Endothelial cell (in vitro differentiated cells): ENCODE measurements at places on chromosomes 6 and 20.

GRCh38 chr20:32521780-32522525 is 63.2 kb downstream of the NOL4L start:
- peak; percentile 87 for DNase-seq
- peaks cover 3% of the 10 kb centered on the region for H3K27me3 ChIP-seq
- peaks cover 4% of the 10 kb centered on the region for H3K36me3 ChIP-seq
- no peak overlapping the region for H3K4me3 ChIP-seq
- peaks cover 44% of the 10 kb centered on the region for H3K4me1 ChIP-seq

- peak; percentile 17 for DNase-seq
- no peak overlapping the region for H3K4me3 ChIP-seq
- no peaks in the 10 kb centered on the region for H3K36me3 ChIP-seq
- H3K27me3 ChIP-seq = peaks cover 5% of the 10 kb centered on the region
- H3K4me1 ChIP-seq = peaks cover 11% of the 10 kb centered on the region
These were observed 164.7 kb downstream of the SCP2D1 start for GRCh38 chr20:18978311-18978710.

- peaks cover 10% of the 10 kb centered on the region for H3K27me3 ChIP-seq
- peak overlapping the region; percentile 96 for H3K27ac ChIP-seq
- H3K4me3 ChIP-seq = peak overlapping the region; percentile 97
- DNase-seq = no peak
- peaks cover 10% of the 10 kb centered on the region for H3K36me3 ChIP-seq
These were observed 1.3 kb downstream of the DSTN start for GRCh38 chr20:17571153-17571527.

- H3K27me3 ChIP-seq = no peaks in the 10 kb centered on the region
- H3K36me3 ChIP-seq = no peaks in the 10 kb centered on the region
- no peak overlapping the region for H3K27ac ChIP-seq
- peaks cover 4% of the 10 kb centered on the region for H3K4me1 ChIP-seq
- DNase-seq = no peak
- H3K4me3 ChIP-seq = no peak overlapping the region
These were observed 39.7 kb downstream of the BTBD9 start for GRCh38 chr6:38599966-38600550.

DNA sequence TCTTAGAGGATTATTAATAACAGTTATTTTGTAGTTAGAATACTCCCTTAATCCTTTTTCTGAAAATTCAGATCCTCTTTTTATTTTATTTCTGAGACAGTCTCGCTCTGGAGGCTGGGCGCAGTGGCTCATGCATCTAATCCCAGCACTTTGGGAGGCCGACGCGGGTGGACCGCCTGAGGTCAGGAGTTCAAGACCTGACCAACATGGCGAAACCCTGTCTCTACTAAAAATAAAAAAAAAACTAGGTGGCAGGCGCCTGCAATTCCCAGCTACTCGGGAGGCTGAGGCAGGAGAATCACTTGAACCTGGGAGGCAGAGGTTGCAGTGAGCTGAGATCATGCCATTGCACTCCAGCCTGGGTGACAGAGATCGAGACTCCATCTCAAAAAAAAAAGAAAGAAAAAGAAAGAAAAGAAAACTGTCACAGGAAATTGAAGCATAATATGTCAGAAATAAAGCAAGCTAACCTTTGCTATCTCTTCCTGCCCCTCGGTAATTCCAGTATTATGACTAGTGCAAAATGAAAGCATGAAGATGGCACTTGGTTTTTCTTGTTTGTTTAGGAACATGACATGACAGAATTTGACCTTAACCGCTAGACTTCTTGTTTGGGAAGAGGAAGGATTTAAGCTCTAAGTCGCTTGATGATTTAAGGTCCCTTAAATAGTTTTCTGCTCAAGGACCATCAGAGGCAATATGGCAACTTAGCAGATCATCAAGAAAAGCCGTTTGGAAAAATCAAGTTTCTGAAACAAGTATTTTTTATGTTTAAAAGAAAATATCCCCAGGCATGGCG is 1.8 kb upstream of the RBM39 start:
- peaks cover 27% of the 10 kb centered on the region for H3K4me1 ChIP-seq
- no peak overlapping the region for H3K4me3 ChIP-seq
- H3K27me3 ChIP-seq = peaks cover 17% of the 10 kb centered on the region
- H3K36me3 ChIP-seq = peaks cover 22% of the 10 kb centered on the region

DNA sequence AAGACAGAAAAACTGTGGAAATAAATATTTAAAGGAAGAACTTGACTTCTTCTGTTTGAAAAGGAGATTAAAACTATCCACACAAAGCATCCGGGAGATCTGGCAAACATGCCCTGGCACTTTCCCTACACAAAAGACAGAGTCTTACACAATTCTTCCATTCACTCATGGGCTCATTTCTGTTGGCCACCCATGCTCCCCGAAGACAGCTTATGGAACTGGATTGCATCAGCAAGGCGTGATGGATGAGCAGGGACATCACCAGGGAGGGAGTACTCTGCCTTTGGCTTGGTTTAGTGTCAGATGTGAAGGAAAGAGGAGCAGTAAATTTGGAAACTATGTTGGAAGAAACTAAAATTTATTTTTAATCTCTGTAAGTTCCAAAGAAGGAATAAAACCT is 379.3 kb downstream of the CD109 start:
- H3K4me3 ChIP-seq = no peak overlapping the region
- H3K27ac ChIP-seq = no peak overlapping the region
- DNase-seq = no peak
- H3K27me3 ChIP-seq = no peaks in the 10 kb centered on the region
- H3K4me1 ChIP-seq = peaks cover 4% of the 10 kb centered on the region

- H3K4me3 ChIP-seq = peak overlapping the region; percentile 94
- peaks cover 74% of the 10 kb centered on the region for H3K4me1 ChIP-seq
- no peak for DNase-seq
- H3K27me3 ChIP-seq = peaks cover 17% of the 10 kb centered on the region
- H3K36me3 ChIP-seq = peaks cover 46% of the 10 kb centered on the region
- peak overlapping the region; percentile 88 for H3K27ac ChIP-seq
These were observed 423 bp downstream of the KLHDC3 start for GRCh38 chr6:43014434-43014909.

GRCh38 chr6:30006170-30007131 is 54.6 kb upstream of the POLR1H start:
- peaks cover 8% of the 10 kb centered on the region for H3K4me1 ChIP-seq
- peaks cover 4% of the 10 kb centered on the region for H3K36me3 ChIP-seq
- H3K4me3 ChIP-seq = peak overlapping the region; percentile 42
- DNase-seq = peak; percentile 9
- no peak overlapping the region for H3K27ac ChIP-seq

- no peak overlapping the region for H3K27ac ChIP-seq
- no peaks in the 10 kb centered on the region for H3K36me3 ChIP-seq
- DNase-seq = no peak
These were observed 19.6 kb upstream of the AKAP7 start for GRCh38 chr6:131115651-131116050.

DNA sequence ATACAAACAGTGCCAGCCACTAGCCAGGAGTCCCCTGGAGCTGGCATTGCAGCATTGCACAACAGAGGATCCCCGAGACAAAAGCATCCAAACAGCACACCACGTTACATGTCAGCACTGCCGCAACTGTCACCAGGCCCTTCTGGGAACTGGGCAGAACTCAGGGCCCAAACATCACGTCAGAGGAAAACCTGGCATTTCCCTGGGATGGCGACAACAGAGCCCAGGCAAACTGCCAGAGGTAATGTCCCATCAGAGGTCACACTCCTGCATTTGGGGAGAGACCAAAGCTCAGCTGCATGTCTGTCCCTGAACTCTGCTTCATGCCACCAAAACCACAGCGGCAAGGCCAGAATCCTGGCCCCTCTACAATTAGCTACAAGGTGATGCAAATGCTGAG is 36.3 kb downstream of the PPP1R3G start:
- H3K27ac ChIP-seq = no peak overlapping the region
- peaks cover 5% of the 10 kb centered on the region for H3K27me3 ChIP-seq
- no peaks in the 10 kb centered on the region for H3K36me3 ChIP-seq

- H3K27ac ChIP-seq = no peak overlapping the region
- DNase-seq = no peak
- H3K4me1 ChIP-seq = peaks cover 12% of the 10 kb centered on the region
- H3K36me3 ChIP-seq = no peaks in the 10 kb centered on the region
These were observed 322.2 kb downstream of the NRN1 start for GRCh38 chr6:5684320-5685053.

DNA sequence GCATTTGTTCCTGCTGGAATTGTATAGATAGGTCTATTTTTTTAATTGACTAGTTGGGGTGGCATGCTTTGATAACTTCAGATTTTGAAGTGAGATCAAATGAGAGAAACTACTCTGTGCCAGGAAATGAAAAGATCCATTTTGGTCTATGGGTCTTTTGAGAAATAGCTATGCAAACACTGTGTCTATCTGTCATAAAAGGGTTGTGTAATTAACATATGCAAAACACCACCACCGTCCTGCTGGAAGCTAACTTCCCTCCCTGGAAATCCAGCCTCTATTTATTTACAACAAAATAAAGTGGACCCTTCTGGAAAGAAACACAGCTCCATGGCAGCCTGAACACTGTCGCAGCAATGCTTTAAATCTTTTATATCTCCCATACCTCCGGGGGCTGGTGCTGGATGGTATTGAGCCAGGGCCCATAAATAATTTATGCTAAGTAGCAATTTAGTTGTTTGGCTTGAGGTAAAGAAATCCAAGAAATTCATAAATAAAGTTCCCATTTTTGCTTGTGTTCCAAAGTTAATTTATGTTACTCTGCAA is 244.2 kb upstream of the POU3F2 start:
- no peaks in the 10 kb centered on the region for H3K4me1 ChIP-seq
- no peak overlapping the region for H3K27ac ChIP-seq
- H3K27me3 ChIP-seq = no peaks in the 10 kb centered on the region
- H3K36me3 ChIP-seq = no peaks in the 10 kb centered on the region
- no peak for DNase-seq

DNA sequence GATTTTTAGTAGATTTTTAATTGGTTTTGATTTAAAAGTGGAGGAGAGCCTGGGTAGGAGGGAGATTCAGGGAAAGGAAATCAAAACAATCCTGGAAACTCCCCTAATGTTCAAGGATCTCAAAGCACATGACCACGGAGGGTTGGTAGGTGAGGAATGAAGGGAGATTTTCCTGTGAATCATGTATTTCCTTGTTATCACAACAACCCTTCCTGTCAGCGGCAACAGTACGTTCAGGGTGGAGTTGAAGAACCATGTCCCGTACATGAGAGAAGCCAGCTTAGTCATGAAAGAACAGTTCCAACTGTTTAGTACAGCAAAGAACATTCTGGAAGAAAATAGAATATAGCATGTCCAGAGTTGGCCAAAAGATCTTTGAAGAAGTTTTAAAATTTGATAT is 79.4 kb upstream of the SCAF8 start:
- peak overlapping the region; percentile 68 for H3K27ac ChIP-seq
- DNase-seq = peak; percentile 12
- H3K4me1 ChIP-seq = peaks cover 13% of the 10 kb centered on the region
- H3K4me3 ChIP-seq = no peak overlapping the region
- no peaks in the 10 kb centered on the region for H3K36me3 ChIP-seq

- H3K4me1 ChIP-seq = no peaks in the 10 kb centered on the region
- H3K27me3 ChIP-seq = peaks cover 3% of the 10 kb centered on the region
- no peak for DNase-seq
- H3K27ac ChIP-seq = no peak overlapping the region
- no peaks in the 10 kb centered on the region for H3K36me3 ChIP-seq
These were observed 41.9 kb downstream of the SNHG17 start for GRCh38 chr20:38393259-38393658.

DNA sequence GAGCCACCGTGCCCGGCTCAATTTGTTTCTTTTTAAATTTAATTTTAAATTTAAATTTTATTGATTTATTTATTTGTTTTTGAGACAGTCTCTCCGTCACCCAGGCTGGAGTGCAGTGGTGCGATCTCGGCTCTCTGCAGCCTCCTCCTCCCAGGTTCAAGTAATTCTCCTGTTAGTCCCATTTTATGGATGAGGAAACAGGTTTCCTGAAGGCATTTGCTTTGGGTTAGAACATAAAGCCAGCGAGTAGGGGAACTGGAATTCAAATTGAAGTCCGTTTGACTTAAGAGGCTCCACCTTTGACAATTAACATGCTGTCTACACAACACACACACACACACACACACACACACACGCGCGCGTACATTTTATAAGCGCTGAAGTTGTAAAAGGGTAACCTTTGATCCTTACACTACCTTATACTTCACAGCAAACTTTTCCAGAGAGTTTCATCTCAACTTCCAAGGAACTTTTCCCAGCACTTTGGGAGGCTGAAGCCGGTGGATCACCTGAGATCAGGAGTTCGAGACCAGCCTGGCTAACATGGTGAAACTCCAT is 232.0 kb downstream of the BCAS1 start:
- DNase-seq = no peak
- no peak overlapping the region for H3K27ac ChIP-seq
- H3K36me3 ChIP-seq = no peaks in the 10 kb centered on the region
- peaks cover 3% of the 10 kb centered on the region for H3K4me1 ChIP-seq
- no peak overlapping the region for H3K4me3 ChIP-seq

GRCh38 chr6:16950825-16951495 is 150.9 kb upstream of the STMND1 start:
- peaks cover 2% of the 10 kb centered on the region for H3K27me3 ChIP-seq
- H3K4me1 ChIP-seq = peaks cover 22% of the 10 kb centered on the region
- H3K36me3 ChIP-seq = no peaks in the 10 kb centered on the region
- DNase-seq = no peak
- no peak overlapping the region for H3K4me3 ChIP-seq

GRCh38 chr6:21527731-21528130 is 65.8 kb upstream of the SOX4 start:
- no peaks in the 10 kb centered on the region for H3K36me3 ChIP-seq
- no peak for DNase-seq
- no peaks in the 10 kb centered on the region for H3K4me1 ChIP-seq
- H3K27ac ChIP-seq = no peak overlapping the region
- no peak overlapping the region for H3K4me3 ChIP-seq

DNA sequence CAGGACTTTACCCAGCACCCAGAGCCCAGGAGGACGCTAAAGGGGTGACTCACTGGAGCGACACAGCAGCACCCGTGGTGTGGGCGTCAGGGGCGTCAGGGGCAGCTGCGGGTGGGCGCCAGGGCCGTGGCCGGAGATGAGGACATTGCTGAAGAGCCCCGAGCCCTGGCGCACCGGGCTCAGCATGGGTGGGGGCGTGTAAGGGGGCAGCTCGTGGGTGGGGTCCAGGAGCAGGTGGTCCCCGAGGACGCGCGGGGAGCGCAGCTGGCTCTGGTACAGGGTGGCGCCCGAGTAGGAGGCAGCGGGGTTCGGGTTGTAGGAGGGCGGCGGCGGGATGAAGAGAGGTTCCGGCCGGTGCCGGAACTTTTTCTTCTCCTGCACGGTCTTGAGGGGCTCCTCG is 41.6 kb upstream of the MRPS10 start:
- H3K36me3 ChIP-seq = peaks cover 7% of the 10 kb centered on the region
- H3K27ac ChIP-seq = no peak overlapping the region
- peaks cover 3% of the 10 kb centered on the region for H3K27me3 ChIP-seq

- peak overlapping the region; percentile 56 for H3K4me3 ChIP-seq
- H3K4me1 ChIP-seq = peaks cover 5% of the 10 kb centered on the region
- H3K36me3 ChIP-seq = peaks cover 46% of the 10 kb centered on the region
- H3K27me3 ChIP-seq = peaks cover 18% of the 10 kb centered on the region
These were observed 44.7 kb downstream of the MYH7B start for GRCh38 chr20:35000311-35000921.
